ENCODE measurements at places on chromosomes 7 and 10.

DNA sequence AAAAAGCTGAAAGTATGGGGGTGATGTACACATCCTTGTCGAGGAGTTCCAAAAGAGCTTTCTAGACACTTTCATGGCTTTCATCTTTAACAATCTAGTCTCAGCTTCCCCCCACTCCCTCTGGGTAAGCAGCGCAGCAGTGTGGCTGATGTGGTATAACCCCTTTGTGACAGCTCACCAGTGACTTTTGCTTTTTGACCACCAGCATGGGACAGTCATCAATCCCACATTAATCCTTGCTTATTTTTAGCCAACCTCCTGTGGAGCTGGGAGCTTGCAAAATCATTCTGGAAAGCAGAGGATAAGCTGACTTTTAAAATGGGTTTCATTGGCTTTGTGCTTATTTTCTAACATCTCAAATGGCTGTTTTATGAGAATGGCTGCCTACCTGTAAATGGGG is 272.7 kb downstream of the HDAC9 start:
- DNase-seq, result no peak

DNA sequence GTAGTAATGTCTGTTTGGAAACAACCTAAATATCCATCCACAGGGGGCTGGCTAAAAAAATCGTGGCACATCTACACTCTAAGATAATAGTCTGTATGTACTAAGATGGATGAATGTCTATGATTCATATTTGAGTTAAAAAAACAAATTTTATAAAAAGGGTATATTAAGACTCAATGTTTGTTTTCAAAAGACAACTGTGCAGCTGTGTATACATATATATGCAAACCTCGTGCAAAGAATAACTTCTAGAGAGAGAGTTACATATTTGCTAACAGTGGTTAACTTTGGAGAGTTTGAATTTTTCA is 323.5 kb downstream of the PLXNA4 start:
- no peak for DNase-seq

GRCh38 chr7:155371331-155371883 is 73.7 kb downstream of the INSIG1 start:
- DNase-seq, result no peak

GRCh38 chr10:21257919-21258318 is 267.6 kb downstream of the SKIDA1 start:
- DNase-seq, result no peak

DNA sequence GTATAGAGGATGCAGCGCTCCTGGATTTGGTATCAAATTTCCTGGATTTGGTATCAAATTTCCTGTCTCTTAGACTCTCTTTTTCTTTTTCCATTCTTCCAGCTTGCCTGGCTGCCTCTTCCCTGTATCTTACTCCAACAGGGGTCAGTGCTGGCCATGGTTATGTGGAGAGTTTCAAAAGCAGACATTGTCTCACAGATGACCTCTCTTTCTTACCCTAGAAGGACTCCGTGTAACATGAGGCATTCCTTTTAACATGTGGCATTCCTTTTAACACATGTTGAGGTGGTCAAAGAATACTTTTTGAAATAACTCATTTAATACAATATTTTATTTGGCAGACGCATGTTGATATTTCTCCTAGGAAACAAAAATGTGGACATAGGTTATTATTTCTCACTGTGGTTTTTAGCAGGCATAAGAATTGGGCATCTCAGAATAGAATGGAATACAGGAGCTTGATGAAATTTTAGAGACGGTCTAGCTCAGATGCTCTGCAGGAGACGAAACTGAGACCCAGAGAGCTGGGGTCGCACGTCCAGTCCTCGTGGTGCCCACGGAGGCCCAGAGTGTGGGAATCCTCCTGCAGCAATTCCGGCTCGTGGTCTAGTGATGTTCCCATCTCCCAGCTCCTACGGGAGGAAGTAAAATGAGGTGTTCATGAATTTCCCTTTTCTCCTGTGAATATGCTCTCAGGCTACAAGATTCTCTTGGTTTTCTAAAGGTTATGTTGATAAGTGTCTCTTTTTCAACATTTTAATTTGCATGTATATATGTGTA is 59.6 kb upstream of the PITRM1 start:
- no peak for DNase-seq
